ENCODE measurements at places on chromosomes 2 and 18.

GRCh38 chr2:150607390-150607811 lies 119.9 kb upstream of the RND3 start:
- no peak for DNase-seq

DNA sequence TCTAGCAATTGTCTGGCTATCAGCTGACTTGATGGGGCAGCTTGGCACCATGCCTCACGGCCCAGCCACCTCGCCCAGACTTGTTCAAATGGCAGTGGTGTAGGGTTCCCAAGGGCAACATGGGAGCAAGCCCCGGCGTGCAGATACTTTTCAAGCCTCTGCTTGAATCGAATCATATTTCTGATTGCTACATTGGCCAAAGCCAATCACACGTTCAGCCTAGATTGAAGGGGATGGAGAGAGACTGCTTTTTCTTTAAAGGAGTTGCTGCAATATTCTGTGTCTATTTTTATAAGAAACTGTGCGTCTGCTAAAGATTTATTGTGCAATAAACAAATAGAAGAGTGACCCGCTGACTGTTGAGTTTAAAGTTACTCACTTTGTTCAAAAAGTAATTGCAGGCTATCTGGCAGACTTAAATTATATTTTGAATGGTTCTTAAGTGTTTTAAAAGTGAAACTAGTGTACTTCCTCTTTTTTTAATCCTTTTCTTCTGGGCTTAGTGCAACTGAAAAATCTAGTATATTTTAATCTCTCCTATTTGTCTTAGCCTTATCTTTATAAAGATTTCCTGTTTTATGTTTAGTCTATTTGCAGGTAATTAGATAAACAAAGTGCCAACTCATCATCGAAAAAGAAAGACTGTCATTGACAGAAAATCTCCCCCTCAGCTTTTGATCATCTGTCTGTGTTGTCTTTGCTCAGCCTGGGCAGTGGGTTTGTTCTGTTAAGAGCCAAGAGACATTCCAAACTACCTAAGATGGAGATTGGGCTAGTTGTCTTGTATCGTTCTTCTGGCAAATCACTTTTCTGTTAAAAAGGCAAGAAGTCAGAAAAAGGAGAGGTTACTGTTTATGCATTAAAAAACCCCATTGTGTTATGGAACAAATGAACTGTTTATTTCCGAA lies 156.1 kb downstream of the TPGS2 start:
- no peak for DNase-seq

- DNase-seq: no peak
These were observed 13.1 kb downstream of the ZAP70 start for GRCh38 chr2:97726261-97727064.

DNA sequence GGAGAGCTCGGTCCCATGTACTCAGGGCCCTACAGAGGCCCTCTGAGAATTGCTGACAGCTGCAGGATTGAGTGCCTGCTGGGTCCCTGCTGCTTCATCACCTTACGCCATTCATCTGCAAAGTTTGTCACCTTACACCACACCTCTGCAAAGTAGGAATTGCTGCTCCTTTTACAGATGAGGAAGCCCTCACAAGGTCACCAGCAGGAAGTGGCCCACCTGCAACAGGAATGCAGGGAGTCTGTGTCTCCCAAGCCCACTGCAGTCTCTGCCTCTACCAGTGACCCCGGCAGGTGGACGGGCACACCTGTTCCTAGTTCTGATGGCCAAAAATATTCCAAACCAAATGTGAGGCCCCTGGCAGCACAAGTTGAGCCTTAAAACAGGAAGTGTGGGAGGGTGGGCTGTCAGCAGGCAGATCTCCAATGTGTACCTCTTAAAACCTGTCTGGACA lies 441.4 kb downstream of the NBAS start:
- no peak for DNase-seq

GRCh38 chr2:38568724-38569436 lies 33.8 kb downstream of the HNRNPLL start:
- no peak for DNase-seq

DNA sequence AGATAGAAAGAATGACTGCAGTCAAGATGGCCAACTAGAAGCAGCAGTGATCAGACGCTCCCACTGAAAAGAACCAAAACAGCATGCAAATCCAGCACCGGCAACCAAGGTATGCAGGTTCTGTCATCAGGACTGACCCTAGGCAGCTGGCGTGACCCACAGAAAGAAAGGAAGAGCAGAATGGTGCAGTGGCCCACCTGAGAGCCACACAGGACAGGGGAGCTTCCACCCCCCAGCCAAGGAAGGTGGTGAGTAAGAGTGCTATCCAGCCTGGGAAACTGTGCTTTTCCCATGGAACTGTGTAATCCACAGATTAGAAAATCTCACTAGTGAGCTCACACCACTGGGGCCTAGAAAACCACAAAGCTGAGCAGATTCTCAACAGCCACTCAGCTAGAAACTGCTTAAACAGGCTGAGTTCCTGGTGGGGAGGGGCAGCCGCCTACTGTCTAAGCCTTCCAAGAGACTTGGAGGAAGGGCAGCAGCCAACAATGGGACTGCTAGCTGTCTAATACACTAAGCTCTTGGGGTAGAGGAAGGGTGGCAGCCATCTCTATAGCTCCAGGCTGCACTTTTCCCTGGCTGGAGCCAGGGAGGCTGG lies 127.9 kb downstream of the EVA1A start:
- no peak for DNase-seq

DNA sequence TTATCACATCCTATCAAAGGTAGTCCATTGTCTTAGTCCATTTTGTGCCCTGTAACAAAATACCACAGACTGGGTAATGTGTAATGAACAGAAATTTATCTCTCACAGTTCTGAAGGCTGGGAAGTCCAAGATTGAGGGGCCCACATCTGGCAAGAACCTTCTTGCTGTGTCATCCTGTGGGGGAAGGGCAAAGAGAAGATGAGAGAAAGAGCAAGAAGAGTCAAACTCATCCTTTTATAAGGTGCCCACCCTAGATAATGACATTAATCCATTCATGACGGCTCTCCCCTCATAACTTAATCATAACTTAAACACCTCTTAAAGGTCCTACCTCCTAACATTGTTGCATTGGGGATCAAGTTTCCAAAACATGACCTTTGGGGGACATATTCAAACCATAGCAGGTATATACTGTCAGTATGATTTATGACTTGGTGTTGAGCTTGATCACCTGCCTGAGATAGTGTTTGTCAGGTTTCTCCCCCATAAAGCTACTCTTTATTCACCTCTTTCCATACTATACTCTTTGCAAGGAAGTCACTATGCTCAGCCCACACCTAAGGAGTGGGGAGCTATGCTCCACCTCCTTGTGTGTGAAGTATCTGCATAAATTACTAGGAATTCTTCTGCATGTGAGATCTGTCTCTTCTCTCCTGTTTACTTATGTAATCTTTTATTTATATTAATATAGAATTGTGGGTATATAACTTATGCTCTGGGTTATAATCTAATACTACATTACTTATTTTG lies 5.2 kb upstream of the MAP3K2 start:
- no peak for DNase-seq

DNA sequence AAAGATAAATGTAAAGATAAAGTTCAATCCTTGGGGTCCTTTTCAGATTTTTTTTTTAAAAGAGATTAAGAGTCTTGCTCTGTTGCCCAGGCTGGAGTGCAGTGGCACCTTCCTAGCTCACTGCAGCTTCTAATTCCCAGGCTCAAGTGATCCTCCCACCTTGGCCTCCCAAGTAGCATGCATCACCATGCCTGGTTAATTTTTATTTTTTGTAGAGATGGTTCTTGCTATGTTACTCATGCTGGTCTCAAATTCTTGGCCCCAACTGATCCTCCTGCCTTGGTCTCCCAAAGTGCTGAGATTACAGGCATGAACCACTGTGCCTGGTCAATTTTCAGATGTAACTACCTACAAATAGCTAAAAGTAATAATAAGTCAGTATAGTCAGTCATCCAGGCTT lies 21.1 kb downstream of the NFE2L2 start:
- DNase-seq: no peak

DNA sequence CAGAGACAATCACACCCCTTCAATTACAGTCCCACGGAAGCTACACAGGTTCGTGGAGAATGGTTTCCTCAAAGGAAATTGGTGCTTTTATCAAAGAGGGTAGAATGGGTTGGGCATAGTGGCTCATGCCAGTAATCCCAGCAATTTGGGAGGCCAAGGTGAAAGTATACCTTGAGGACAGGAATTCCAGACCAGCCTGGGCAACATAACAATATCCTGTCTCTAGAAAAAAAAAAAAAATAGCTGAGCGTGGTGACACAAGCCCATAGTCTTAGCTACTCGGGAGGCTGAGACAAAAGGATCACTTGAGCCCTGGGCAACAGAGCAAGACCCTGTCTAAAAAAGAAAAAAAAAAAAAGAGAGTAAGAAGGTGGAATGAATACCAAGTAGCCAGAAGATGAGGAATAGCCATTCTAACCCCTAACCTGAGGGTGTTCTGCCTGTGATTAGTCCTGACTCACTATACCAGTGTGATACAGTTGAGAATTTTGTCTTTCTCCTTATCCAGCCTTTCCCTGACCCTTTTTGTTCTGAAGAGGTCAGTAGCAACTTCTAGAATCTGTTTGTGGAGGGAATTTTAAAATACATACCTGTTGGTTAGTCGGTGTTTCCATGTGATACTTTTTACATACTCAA lies 283.2 kb downstream of the MREG start:
- no peak for DNase-seq

DNA sequence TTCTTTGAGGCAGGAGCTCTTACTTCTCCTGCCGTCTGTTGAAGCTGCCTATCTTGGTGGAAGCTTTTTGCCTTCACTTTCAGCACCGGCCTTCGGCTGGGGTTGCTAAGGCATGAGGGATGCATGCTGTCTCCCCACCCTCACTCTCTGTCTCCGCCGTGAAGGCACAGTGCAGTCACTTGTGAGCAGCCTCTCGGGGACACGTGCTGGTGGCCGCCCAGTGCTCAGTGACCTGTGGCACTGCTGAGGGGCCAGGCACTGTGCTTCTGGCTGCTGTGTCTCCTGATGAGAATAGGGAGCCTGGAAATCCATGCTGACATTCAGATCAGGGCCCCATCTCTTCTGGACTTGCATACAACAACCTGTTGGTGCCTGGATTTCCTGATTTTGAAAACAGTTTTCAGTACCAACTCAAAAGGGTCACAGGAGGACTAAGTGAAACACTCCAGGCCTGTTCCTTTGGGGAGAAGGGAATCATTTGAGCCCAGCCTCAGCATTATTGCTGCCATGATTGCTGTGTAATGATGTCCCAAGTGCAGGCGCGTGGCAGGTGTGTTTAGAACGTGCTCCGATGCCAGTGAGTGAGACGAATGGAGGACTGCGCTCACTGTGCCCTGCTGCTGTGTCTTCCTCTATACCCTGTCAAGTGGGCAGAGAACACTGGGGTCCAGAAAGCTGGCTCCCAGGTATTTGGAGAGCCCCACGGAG lies 218.1 kb downstream of the SEPTIN10 start:
- DNase-seq: no peak

DNA sequence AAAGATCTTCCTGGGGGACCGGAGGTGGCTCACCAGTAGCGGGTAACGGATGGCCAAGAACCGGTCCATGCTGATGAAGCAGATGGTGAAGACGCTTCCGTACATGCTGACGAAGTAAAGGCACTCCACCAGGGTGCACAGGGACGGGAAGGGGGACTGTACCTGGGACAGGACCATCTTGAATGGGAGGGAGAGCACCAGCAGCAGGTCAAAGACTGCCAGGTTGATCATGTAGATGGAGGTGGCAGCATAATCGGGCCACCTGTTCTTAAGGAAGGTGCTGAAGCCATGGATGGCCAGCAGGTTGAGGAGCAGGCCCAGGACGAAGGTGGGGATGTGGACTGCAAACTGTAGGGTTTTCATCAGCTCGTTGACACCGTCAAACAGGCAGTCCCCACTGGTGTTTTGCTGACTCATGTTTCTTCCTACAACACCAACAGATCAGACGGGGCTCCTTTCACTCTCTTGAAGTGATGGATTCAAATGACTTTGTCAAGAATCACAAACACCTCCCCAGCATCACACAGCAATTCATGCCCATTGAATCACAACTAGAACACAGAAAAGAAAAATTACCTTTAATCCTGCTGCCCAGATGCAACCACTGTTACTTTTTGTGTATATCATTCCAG lies 14.4 kb downstream of the GPR55 start:
- DNase-seq: no peak

- DNase-seq: no peak
These were observed 294.8 kb upstream of the DDX18 start for GRCh38 chr2:117519721-117520120.

DNA sequence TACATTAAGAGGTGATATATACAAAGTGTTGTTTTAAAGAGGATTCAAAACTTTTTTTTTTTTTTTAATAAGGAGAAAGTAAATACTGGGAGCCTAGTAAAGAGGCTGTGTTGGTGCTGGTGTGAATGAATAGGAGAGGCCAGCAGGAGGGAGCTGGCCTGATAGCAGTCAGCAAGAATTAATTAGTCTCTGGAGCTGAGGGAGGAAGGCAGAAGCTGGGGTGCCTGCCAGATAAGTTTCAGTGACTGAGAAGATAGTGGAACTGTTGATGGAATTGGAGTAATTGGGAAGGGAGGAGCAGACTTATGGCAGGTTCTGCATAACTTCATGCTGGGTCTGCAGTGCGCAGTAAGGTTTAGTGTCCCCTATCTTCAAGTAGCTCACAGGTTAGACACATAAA lies 36.2 kb upstream of the SNORC start:
- DNase-seq: no peak

GRCh38 chr18:59787998-59788790 lies 91.0 kb upstream of the CCBE1 start:
- no peak for DNase-seq

- DNase-seq: no peak
These were observed 176.0 kb downstream of the THADA start for GRCh38 chr2:43419876-43420275.

- no peak for DNase-seq
These were observed 241.7 kb upstream of the HDAC4 start for GRCh38 chr2:239642406-239643004.

GRCh38 chr2:48515513-48515985 lies 14.4 kb upstream of the STON1 start:
- DNase-seq: no peak

- DNase-seq: no peak
These were observed 145.1 kb downstream of the B3GNT2 start for GRCh38 chr2:62340994-62341484.

- no peak for DNase-seq
These were observed 68.4 kb downstream of the BCL11A start for GRCh38 chr2:60485055-60485454.

- DNase-seq: no peak
These were observed 4.0 kb upstream of the RNF152 start for GRCh38 chr18:61896757-61897156.

DNA sequence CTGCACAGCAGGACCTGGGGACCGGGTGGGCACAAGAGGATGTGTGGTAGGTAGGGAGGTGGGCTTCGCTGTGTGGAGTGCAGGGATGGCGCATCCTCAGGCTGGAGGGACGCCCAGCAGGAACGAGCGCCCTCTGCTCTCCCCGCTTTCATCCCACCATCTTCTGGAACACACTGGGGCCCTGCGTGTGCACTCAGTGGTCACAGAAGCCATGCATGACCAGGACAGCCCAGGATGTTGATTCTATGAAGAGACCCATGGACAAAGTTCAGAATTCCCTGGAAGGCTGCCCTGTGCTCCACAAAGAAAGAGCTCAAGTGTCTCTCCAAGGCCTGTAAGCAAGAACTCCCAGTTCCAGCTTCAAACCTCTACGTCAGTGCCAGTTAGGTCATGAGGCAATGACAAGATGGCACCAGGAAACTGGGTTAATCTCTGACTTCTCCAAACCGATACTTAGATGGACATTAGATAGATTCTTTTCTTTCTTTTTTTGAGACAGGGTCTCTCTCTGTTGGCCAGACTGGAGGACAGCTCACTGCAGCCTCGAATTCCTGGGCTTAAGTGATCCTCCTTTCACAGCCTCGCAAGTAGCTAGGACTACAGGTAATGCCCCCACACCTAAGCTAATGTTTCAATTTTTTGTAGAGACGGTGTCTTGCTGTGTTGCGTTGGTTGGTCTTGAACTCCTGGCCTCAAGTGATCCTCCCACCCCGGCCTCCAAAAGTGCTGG lies 3.4 kb downstream of the SLC66A2 start:
- DNase-seq: no peak

Measured in GDM1 (cell line).